ENCODE measurements at places on chromosomes 2 and 18. TPM values are rescaled to one million over a fixed set of nuclear protein-coding genes. Genes with fewer than 3 reads are reported as not detected.

AGXT gene
- not detected for total RNA-seq

ABCG5 gene
- total RNA-seq, result not detected

CD207 gene
- not detected for total RNA-seq

TTL gene
- 37.7 TPM for total RNA-seq

SCYGR4 gene
- total RNA-seq, result not detected

TMEM200C gene
- total RNA-seq, result under 0.01 TPM

C2orf76 gene
- total RNA-seq, result 12.8 TPM

TUBA4B gene
- not detected for total RNA-seq

HNMT gene
- total RNA-seq, result 20.8 TPM

NTSR2 gene
- not detected for total RNA-seq

MPV17 gene
- total RNA-seq, result 117 TPM

PARD3B gene
- total RNA-seq, result 15.7 TPM

Data from smooth muscle cell of trachea (primary cell).